Activated gamma-delta T cell treated with anti-CD3 and anti-CD28 coated beads, Interleukin-2, amount 50 U/mL, for 16 hours (primary cell): ENCODE measurements at places on chromosomes 7 and 10.

DNA sequence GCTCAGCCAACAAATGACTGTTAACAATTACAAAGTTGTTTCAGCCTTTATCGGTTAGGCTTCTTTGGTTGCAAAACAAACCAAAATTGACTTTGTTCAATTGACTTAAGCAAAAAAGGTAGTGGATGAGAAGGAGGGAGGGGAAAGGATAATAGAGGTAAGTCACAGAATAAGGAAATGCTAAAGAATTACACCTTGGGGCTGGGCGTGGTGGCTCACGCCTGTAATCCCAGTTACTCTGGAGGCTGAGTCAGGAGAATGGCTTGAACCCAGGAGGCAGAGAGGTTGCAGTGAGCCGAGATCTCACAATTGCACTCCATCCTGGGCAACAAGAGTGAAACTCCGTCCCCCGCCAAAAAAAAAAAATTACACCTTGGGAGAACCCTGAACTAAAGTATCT, 41.4 kb downstream of the AHCYL2 start:
- no peak for DNase-seq

GRCh38 chr7:104412911-104413310, 84.5 kb downstream of the LHFPL3 start:
- no peak for DNase-seq

GRCh38 chr7:17709127-17709526, 231.2 kb downstream of the SNX13 start:
- no peak for DNase-seq

- no peak for DNase-seq
Measured at GRCh38 chr7:37665352-37666022, 18.1 kb upstream of the GPR141 start.

DNA sequence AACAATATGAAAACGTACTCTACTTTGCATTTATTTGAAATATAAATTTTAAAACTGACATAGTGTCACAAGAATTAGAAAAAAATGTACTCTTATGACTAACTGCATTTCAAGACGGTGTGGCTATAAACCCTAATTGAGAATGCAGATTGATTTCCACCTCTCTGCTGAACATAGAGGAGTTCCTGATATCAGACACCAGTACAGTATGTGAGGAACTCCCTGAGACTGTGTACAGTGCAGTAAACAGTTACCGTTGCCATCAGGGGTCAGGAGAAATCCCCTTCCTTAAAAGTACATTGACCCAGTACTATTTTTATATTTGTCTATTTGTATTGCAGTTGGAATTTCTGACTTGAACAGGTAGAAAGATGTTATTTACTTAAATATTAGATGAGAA, 61.8 kb upstream of the DKK1 start:
- DNase-seq = no peak

DNA sequence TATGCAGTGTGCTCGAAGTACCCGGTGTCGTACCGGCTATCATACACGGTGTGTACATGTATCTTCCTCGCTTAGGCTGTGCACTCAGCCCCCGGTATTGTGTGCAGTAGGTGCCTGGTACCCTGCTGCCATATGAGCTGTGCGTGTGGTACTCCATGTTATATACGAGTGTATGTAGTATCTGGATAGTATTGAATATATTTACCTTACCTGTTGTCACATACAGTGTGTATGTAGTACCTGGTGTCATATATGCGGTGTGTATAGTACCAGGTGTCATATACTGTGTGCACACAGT, 1.2 kb downstream of the ZMYND11 start:
- no peak for DNase-seq

- no peak for DNase-seq
Measured at GRCh38 chr10:43900571-43900970, 251.9 kb upstream of the ZNF32 start.

GRCh38 chr10:26737730-26738129, 40.2 kb downstream of the PDSS1 start:
- no peak for DNase-seq

GRCh38 chr7:14407246-14408015, 418.0 kb upstream of the ETV1 start:
- no peak for DNase-seq

DNA sequence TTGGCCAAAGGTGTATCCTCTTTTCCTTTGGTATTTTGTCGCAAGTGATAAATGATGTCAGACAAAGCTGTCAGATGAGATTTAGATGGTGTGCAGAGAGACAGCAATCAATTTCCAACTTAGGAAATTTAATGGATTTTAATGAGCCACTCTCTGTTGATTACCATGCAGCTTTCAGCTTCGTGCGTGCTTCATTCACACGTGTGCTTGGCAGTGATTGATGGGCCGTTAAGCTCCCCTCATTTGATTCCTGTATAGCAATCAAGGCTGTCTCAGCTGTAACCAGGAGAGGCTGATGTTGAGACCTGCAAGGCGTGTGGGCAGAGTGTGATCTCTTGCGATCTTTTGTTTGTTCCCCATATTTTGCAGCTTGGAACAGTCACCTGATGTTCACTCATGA, 439.6 kb downstream of the CALN1 start:
- DNase-seq = no peak

DNA sequence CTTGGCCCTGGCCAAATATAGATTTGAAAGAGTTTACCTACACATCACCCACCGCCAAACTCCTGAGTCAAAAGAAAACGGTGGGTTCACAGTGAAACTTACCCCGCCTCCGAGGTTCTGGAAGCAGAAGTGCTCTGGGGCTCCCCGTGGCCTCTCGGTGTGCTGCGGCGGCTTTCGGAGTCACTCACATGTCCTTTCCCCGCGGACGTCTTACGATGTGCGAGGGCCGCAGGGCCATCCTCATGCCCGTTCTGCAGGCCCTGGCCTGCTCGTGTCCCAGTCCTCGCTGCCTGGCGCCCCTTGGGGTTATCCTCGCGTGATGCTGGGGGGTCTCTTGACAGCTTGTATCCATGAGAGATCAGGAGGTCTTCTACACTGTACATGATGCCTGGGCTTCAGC, 12.0 kb downstream of the JCAD start:
- DNase-seq = no peak

DNA sequence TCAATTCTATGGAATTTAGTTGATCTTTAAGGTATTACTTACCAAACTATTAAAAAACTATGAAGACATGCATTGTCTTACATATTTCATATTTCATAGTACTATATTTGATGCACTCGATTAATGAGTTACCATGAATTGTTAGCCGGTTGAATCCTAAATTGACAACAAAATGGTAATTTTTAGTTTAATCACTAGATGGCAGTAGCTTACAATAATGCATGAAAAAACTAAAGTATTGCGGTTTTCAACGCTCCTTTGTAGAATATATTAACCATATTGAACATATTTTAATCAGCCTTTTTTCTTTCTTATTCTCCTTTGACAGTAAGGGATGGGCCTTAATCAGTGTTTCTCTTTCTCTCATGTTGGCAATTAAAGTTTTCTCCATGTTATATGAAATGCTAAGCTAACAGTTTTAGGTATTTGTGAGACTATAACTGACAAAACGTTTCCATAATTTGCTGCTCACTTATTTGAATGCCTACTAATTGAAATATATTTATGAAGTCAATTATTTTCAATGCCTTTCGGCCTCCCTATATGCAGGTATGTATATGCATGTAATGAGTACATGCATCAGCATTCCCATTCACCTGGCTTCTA, 48.5 kb upstream of the ARL4A start:
- DNase-seq = no peak
